ENCODE measurements at places on chromosomes 7 and 10.

GRCh38 chr7:105187302-105188169, 173.5 kb downstream of the KMT2E start:
- no peak for DNase-seq

DNA sequence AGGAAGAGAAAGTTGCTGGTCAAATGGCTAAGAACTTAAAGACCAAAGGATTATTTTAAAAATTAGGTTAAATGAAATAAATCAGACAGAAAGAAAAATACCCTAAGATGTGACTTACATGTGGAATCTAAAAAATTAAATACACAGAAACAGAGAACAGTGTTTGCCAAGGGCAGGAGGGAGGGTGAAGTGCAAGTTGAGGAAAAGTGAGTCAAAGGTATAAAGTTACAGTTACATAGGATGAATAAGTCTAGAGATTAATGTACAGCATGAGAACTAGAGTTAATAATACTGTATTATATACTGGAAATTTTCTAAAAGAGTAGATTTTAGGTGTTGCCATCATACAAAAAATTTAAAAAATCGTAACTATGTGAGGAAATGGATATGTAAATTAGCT, 146.3 kb downstream of the MDFIC start:
- DNase-seq, result no peak

DNA sequence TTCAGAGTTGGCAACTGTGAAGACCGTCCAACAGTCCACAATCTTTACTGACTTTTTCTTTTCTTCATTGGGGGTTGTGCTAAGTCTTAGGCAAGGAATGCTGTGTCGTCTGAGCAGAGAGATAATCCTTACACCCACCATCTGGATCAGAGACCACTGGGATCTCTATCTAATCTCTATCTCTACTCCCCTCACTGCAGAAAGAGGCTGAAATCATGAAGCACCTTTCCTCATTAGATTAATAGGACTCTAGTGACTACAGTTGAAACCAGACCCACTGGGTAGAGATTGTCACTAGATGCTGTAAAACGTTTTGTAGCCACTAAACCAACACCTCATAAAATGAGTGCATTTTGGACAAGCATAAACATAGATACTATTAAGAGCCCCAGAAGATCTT, 387.4 kb upstream of the CELF2 start:
- no peak for DNase-seq

DNA sequence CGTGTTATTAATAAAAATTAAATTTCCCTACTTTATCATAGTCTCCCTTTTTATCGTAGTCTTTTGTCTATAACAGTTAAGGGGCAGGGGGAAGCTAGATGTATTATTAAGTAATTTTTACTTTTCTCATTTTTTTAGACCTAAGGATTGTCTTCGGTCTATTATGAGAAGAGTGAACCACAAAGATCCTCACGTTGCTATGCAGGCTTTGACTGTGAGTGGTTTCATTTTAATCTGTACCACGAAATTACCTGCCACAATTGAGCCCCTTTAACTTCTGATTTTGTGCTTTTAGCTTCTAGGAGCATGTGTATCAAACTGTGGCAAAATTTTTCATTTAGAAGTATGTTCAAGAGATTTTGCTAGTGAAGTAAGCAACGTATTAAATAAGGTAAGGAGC, 40.6 kb downstream of the STAM start:
- no peak for DNase-seq

DNA sequence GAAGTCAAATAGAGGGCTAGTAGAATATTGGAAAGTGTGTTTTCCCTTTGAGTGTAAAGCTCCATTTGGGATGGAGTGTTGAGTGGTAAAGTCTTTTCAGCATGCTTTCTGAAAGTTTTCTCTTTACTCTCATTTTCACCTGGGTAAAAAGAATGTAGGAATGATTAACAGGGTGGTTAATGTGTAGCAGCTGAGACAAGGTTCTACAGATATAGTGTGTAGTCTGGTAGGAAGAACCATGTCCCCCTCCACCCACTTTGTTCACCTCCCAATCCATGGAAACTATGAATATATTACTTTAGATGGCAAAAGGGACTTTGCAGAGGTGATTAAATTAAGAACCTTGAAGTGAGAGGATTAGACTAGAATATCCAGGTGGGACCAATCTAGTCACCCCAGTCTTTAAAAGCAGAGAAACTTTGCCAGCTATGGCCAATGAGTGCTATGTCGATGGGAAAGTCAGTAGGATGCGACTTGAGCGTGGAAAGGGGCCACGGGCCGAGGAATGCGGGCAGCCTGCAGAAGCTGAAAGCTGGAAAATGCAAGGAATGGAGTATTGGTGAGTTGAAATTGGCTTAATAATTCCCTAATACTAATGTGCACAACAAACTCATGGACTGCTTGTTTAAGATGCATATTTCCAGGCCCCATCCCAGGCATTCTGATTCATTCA, 166.3 kb upstream of the AHR start:
- DNase-seq, result no peak

- DNase-seq, result no peak
Measured at GRCh38 chr7:156988343-156989185, 21.9 kb downstream of the MNX1 start.

- no peak for DNase-seq
Measured at GRCh38 chr10:1454428-1454827, 282.9 kb downstream of the ADARB2 start.

DNA sequence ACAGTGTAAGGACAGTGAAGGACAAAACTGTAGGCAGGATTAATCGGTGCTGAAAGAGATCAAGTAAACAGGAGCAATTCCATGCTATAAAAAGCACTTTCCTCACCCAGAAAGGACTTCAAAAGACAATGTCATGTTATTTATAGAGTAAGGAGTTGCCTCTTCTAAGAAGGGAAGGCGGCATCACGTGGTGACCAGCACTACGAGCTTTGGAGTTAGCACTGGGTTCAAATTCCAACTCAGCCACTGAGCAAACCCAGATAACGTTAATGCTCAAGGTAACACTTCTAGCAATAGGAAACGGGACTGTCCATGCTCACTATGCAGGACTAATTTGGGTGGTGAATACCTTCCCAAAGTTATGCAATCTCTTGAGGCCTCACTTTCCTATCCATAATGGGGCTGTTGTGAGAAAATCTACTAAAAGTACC, 715 bp upstream of the PANK1 start:
- DNase-seq, result no peak

DNA sequence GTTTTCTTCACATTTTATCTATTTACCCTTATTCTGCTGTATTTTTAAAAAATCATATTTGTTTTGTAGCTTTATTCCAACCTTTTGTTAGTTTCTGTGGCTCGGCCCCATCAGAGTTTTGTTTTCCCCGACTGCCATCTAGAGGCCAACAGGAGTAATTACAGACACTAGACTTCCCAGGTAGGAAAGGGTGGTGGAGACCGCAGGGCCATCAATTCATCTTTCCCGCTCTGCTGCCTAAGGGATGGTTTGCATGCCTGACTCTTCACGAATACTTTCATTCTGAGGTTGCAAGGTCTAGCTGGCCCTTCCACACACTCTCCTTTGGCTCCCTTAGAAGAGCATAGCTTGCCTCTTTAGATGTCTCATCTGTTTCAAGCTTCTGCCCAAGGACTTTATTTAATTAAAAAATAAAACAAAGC, 38.3 kb downstream of the LYZL2 start:
- DNase-seq, result no peak

GRCh38 chr10:34168439-34168838, 646.7 kb downstream of the PARD3 start:
- DNase-seq, result no peak

- DNase-seq, result no peak
Measured at GRCh38 chr10:108598320-108598695, 1325.0 kb downstream of the XPNPEP1 start.

DNA sequence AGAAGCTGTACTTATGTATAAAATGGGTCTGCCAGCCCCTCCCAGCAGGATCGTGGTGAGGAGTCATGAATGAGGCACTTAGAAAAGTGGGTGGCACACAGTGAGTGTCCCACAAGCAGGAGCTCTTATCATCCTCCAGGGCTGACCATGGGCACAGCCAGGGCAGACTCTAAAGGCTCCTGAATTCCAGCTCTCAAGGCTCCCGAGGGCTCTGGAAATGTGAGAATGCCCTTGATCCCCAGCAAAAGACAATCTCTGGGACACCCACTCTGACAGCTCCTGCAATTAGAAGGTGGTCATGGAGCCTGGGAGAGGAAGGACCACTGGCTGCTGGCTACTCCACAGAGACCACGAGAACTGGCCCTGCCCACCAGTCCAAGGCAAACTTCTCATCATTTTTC, 1.6 kb downstream of the VSTM4 start:
- DNase-seq, result no peak

- DNase-seq, result no peak
Measured at GRCh38 chr7:148334441-148334956, 256.1 kb upstream of the C7orf33 start.

DNA sequence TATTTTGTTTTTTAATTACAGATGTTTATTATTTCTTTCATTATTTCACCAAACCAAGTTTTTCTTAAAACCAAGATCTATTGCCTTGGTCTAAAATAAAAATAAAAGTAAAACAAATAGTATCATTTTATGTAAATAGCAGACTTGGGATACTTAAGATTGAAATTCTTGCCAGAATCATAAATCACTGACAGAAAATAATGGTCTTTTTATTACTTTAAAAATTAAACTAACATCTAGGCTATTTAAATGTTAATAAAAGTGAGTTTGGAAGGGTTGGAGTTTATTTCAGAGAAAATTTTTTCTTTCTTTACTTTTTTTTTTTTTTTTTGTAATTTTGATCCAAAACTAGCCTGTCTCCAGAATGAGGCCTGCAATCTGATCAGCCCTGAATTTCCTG, 568.0 kb upstream of the IGFBP3 start:
- DNase-seq, result no peak

DNA sequence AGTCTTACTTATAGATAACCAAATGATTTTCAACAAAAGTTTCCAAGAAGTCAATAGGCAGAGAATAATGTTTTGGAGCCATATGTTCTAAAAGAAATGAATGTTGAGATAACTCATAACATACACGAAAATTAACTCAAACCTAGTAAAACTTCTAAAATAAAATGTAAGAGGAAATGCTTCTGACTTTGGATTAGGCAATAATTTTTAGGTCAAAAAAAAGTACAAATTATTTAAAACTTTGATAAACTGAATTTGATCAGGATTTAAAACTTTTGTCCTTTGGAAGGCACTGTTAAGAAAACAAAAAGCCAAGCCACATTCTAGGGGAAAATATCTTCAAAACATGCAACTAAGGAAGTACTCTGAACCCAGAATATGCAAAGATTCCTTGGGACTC, 148.2 kb upstream of the GPR22 start:
- no peak for DNase-seq

DNA sequence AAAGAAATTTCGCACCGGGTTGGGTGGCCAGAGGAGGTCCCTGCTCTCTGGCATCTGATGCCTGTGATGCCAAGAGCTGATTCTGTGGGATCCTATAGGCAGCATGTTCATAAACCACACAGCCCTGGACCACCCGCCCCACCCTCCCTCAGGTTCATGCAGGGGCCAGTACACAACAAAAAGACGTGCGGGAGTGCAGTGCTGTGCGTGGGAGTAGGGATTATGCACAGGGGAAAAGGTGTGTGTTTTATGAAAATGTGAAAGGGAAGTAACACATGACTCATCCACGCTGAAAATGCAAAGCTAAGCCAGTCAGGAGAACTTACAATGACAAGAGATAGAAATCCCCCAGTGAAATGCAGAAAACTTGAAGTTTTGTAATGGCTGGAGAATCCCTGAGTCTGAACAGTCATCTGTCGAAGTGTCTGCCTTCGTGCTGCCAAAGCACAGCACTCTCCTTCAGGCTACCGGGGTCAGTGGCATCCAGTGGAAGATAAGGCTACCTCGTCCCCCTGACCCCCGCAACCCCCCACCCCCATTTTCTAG, 1.1 kb downstream of the KIAA1217 start:
- no peak for DNase-seq

- DNase-seq, result no peak
Measured at GRCh38 chr7:93471456-93471855, 103.1 kb downstream of the CALCR start.

DNA sequence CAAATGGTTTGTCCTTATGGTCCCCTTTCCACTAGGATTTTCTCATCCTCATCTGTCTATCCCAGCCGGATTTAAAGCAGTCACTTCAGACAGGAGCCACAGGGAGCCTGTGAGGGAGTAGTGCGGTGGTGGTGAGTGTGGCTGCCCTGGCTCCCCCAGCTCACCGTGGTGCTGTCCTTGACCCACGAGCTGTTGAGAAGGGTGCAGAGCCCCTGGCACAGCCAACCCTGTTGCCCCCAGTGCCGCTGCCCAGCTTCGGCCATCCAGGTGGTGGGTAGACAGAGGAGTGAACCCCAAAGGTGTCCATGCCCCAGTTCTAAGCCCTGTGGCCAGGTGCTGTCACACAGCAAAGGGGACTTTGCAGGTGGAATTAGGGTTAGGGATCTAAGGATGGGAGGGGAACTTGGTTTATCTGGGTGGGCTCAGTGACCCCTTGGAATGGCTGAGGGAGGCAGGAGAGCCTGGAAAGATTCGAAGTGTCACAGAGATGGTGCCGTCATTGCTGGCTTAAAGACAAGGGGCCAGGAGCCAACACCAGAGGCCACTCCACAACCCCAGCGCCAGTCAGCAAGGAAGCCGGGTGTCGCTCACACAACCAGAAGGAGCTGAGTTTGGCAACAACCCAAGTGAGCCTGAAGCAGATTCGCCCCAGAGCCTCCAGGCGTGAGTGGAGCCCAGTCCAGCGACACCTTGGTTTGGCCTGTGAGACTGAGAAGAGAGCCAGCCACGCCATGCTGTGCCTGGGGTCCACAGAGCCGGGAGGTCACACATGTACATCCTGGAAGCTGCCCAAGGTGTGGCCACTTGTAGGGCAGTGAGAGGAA, 142.4 kb downstream of the ADCY1 start:
- DNase-seq, result no peak

GRCh38 chr7:24788961-24789576, 31.8 kb upstream of the GSDME start:
- no peak for DNase-seq

DNA sequence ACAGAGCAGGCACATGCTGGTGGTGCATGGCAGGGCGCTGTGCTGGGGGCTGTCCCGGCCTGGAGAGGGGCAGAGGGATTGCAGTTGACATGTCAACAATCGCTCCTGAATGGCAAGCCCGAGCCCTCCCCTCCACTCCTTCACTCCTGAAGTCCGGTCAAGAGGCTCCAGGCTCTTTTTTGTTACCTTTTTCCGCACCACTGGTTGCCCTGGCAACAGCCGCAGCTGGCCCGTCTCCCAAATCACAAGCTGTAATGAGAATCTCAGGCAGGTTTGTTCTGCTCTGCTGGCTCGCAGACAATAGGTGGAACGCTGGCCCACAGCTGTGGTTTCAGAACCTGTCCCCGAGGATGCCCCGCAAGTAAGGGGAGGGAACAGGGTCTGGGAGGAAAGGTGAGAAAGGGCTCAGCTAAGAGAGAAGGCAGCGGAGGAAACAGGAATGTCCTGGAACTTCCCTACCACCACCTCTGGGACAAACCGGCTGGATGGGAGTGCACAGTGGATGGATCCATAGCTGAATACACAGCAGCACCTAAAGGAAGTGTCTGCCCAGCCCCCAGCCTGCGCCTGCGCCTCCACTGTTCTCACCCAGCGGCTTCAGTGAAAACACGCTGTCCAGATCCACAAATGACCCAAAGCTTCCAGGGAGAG, 58.9 kb downstream of the CALML3 start:
- no peak for DNase-seq

GRCh38 chr10:114704679-114705078, 46.6 kb upstream of the ABLIM1 start:
- no peak for DNase-seq

GRCh38 chr10:9081961-9082360, 1027.5 kb downstream of the GATA3 start:
- DNase-seq, result no peak

- DNase-seq, result no peak
Measured at GRCh38 chr7:130397758-130398073, 17.4 kb downstream of the CPA1 start.

GRCh38 chr10:30459283-30459682, 25.3 kb downstream of the MAP3K8 start:
- no peak for DNase-seq

All from AG09319 (cell line).